ENCODE measurements at places on chromosomes 16 and 17. TPM values are rescaled to one million over a fixed set of nuclear protein-coding genes. Genes with fewer than 3 reads are reported as not detected.
A peak's percentile ranks its signal among the peaks of the same experiment; 100 is the strongest.

VPS35 gene
- 86.8 TPM for total RNA-seq

NPIPA3 gene
- not detected for total RNA-seq

CCL1 gene
- total RNA-seq: 4.8 TPM

KRT31 gene
- not detected for total RNA-seq

TEX19 gene
- total RNA-seq: not detected

GRCh38 chr16:68229431-68230175 lies 6.3 kb downstream of the ESRP2 start:
- H3K27me3 ChIP-seq: peaks cover under 1% of the 10 kb centered on the region
- peaks cover 37% of the 10 kb centered on the region for H3K4me1 ChIP-seq
- H3K27ac ChIP-seq: no peak overlapping the region
- peaks cover 43% of the 10 kb centered on the region for H3K36me3 ChIP-seq
- no peak for DNase-seq

- H3K4me3 ChIP-seq: no peak overlapping the region
- no peaks in the 10 kb centered on the region for H3K27me3 ChIP-seq
- no peaks in the 10 kb centered on the region for H3K4me1 ChIP-seq
Measured at GRCh38 chr16:14398014-14398717, 231.9 kb downstream of the PARN start.

- no peaks in the 10 kb centered on the region for H3K36me3 ChIP-seq
- H3K27ac ChIP-seq: no peak overlapping the region
- DNase-seq: no peak
- peaks cover 8% of the 10 kb centered on the region for H3K27me3 ChIP-seq
- peaks cover 36% of the 10 kb centered on the region for H3K4me1 ChIP-seq
Measured at GRCh38 chr17:1203967-1204291, 24.1 kb upstream of the ABR start.

DNA sequence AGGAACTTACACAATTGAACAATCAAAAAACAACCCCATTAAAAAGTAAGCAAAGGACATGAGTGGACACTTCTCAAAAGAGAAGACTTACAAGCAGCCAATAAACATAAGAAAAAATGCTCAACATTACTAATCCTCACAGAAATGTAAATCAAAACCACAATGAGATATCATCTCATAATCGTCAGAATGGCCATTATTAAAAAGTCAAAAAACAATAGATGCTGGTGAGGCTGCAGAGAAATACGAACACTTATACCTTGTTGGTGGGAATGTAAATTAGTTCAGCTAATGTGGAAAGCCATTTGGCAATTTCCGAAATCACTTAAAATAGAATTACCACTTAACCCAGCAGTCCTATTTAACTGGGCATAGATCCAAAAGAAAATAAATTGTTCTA lies 301.9 kb upstream of the KCNJ16 start:
- H3K27me3 ChIP-seq: no peaks in the 10 kb centered on the region
- H3K36me3 ChIP-seq: no peaks in the 10 kb centered on the region
- no peaks in the 10 kb centered on the region for H3K4me1 ChIP-seq
- no peak overlapping the region for H3K27ac ChIP-seq
- no peak overlapping the region for H3K4me3 ChIP-seq
- no peak for DNase-seq

GRCh38 chr16:47213761-47214440 lies 70.2 kb upstream of the NETO2 start:
- H3K27ac ChIP-seq: no peak overlapping the region
- H3K36me3 ChIP-seq: peaks cover 14% of the 10 kb centered on the region
- H3K27me3 ChIP-seq: no peaks in the 10 kb centered on the region
- peaks cover 3% of the 10 kb centered on the region for H3K4me1 ChIP-seq
- H3K4me3 ChIP-seq: no peak overlapping the region
- DNase-seq: no peak

DNA sequence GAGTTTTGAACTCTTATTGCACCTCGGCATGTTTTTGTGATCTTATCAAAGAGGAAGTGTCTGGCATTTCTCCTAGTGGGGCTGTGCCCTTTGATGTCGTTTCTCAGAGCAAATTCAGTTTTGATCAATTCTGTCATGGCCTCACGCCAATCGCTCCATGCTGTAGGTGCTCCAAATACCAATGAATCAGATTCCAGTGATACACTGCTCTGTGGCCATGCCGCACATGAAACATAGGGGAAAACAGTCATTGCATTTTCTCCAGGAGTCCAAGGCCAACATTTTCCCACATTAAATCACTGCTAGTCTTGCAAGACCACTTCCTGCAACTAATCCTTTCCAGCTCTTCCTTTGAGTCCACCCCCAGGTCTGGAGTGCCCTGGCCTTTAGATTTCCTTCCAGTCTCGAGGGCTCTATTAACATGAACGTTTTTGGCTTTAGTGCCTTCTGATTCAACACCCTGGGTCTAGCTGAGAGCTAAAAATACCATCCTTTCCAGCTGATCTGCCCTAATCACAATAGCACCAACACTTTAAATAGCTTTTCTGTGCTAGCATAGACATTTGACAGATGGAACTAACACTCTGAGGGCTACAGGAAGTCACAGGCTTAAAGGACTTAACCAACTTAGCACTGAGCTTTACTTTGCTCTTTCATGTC lies 18.2 kb upstream of the RASL10B start:
- H3K4me1 ChIP-seq: peaks cover 10% of the 10 kb centered on the region
- no peak for DNase-seq
- no peak overlapping the region for H3K4me3 ChIP-seq
- no peak overlapping the region for H3K27ac ChIP-seq
- no peaks in the 10 kb centered on the region for H3K27me3 ChIP-seq

GRCh38 chr17:32275060-32276042 lies 9.7 kb downstream of the RHBDL3 start:
- no peak overlapping the region for H3K4me3 ChIP-seq
- no peak for DNase-seq
- peaks cover 16% of the 10 kb centered on the region for H3K27me3 ChIP-seq

DNA sequence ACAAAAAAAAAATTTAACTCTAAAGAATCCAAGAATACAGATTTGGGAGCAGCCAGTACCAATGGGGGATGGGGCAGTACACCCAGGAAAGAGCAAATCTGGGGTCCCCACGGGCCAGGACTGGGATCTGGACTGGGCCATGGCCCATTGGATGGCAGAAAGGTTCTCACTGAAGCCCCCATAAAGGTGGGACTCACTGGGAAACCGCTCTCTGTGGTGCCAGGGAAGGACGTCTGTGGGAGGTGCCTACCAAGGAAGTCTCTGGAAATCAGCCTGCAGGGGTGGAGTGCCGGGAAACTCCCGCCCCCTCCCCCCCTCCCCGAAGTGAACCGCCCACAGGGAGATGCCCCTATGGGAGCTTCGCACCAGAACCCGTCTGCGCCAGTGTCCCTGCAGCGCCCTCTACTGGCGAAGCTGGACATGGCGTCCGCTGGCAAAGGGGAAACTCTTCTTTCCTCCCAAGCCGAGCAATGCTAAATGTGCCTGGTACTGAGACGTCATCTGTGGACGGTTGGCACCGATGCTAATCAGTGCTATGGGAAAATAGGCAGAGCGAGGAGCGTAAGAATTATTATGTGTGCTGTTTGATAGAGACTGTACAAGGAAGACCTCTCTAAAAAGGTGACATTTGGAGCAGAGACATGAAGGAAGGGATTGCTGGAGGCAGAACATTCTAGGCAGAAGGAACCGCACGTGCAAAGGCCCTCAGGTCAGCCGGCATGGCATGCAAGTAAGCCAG lies 671.1 kb downstream of the WWOX start:
- peaks cover 19% of the 10 kb centered on the region for H3K36me3 ChIP-seq
- peak overlapping the region; percentile 29 for H3K27ac ChIP-seq
- DNase-seq: peak; percentile 88
- H3K4me3 ChIP-seq: no peak overlapping the region
- H3K4me1 ChIP-seq: peaks cover 74% of the 10 kb centered on the region

- no peak overlapping the region for H3K27ac ChIP-seq
- DNase-seq: peak; percentile 25
- H3K4me3 ChIP-seq: peak overlapping the region; percentile 52
- H3K36me3 ChIP-seq: peaks cover 13% of the 10 kb centered on the region
Measured at GRCh38 chr16:4537376-4538343, 913 bp downstream of the CDIP1 start.

DNA sequence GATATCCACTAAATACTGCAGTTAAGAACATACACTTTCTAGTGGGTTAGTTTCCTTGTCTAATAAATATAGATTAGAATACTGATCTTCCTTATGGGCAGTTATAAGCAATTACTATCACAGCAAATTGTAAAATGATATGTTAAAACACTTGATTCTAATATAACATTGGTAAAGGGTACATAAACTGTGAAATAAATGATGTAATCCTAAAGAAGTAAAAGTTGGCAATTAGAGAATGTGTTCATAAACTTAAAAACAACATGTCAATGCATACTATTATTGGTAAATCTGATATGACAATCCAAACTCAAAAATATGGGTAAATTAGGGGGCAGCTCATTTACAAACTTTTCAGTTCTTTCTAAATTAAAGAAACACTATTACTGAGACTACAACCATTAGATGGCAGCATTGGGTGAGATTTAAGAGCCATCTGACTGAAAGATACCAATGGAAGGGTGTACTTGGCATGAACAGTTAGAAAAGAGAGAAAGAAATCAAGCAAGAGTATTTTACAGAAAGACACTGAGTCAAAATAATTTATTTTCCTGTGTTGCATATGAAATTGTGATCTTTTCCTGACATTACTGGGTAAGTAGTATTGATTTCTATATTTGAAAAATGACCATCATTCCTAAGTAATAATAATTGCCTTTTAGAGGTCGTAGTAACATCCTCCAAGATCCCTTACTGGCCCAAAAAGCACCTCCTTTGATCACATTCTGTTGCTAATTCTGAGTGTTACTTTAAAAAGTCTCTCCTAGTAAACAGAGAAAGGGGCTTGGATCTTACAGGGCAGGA lies 119.6 kb downstream of the SPAG9 start:
- no peak for DNase-seq
- H3K36me3 ChIP-seq: peaks cover 34% of the 10 kb centered on the region
- H3K27ac ChIP-seq: no peak overlapping the region
- H3K4me1 ChIP-seq: no peaks in the 10 kb centered on the region
- H3K27me3 ChIP-seq: no peaks in the 10 kb centered on the region
- H3K4me3 ChIP-seq: no peak overlapping the region

DNA sequence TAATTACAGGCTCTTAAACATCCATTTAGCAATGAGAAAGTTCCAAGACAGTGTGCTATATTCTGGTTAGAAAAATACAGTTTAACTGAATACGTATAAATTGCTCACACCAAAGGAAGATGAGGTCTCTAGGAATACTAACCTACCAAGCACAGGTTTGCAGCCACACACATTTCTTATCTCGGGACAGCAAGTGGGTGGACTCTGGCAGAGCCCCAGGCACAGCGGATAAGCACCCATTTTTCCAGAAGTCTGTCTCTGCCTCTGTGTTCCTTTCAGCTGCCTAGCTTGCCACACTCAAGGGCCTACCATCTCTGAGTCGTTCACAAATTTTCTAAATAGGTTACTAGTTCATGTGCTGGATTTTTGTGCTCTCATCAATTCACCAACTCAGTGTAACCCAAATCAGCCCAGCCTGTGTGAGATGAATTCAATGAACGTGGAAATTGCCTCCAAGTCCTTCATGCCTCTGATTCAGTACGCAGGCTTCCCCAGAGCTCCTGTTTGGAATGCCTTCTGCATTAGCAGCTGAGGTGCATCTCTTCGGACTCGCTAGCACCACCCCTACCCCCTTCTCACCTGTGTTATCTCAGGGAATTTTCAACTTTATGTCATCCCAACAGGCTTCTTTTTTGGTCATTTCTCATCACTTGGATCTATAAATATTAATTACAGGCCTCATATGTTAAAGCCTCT lies 581.0 kb upstream of the CDH11 start:
- no peak overlapping the region for H3K4me3 ChIP-seq
- H3K27ac ChIP-seq: no peak overlapping the region
- no peaks in the 10 kb centered on the region for H3K27me3 ChIP-seq
- no peaks in the 10 kb centered on the region for H3K36me3 ChIP-seq
- H3K4me1 ChIP-seq: no peaks in the 10 kb centered on the region

DNA sequence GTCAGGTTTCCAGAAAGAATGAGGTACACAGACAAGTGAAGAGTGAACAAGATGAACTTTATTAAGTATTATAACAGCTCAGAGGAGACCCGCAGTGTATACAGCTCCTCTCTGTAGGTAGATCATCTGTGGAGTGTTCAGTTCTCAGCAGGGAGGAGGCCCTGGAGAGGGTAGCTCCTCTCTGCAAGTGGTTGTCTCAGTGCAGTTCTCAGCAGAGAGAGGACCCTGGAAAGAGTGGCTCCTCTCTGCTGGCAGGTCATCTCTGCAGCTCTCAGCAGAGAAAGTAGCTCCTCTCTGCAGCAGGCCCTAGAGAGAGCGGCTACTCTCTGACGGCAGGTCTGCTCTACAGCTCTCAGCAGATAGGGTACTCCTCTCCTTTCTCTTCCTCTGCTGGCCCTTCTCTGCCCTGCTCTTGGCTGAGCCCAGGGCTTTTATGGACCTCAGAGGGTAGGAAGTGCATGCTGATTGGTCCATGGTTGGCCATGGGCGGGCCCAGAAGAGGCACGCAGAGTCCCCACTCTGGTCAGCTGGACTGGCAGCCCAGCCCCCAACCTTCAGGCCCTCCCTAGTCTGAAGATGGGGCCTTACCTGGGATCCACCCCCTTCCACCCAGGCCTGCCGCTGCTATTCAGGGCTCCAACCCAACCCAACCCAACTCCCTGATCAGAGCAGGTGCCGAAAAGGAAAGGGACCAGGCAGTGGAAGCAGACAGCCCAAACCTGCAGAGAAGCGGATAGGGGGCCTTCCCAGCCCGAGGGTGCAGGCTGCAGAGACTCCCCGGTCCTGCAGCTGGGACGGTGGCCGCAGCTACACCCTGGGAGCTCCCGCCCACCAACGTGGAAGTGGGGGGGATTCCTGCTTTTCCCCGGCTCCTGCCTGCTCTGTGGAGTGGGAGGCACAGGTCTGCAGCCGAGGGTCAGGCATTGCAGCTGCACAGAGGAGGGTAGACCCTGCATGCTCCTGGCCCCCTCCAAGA lies 18.5 kb upstream of the DNAJA2 start:
- peaks cover 2% of the 10 kb centered on the region for H3K27me3 ChIP-seq
- H3K4me1 ChIP-seq: peaks cover 1% of the 10 kb centered on the region
- DNase-seq: no peak
- no peak overlapping the region for H3K27ac ChIP-seq
- H3K36me3 ChIP-seq: no peaks in the 10 kb centered on the region
- no peak overlapping the region for H3K4me3 ChIP-seq

GRCh38 chr16:26118575-26118974 lies 426.8 kb downstream of the HS3ST4 start:
- no peaks in the 10 kb centered on the region for H3K27me3 ChIP-seq
- H3K36me3 ChIP-seq: no peaks in the 10 kb centered on the region
- H3K4me1 ChIP-seq: no peaks in the 10 kb centered on the region
- H3K27ac ChIP-seq: no peak overlapping the region
- no peak for DNase-seq

DNA sequence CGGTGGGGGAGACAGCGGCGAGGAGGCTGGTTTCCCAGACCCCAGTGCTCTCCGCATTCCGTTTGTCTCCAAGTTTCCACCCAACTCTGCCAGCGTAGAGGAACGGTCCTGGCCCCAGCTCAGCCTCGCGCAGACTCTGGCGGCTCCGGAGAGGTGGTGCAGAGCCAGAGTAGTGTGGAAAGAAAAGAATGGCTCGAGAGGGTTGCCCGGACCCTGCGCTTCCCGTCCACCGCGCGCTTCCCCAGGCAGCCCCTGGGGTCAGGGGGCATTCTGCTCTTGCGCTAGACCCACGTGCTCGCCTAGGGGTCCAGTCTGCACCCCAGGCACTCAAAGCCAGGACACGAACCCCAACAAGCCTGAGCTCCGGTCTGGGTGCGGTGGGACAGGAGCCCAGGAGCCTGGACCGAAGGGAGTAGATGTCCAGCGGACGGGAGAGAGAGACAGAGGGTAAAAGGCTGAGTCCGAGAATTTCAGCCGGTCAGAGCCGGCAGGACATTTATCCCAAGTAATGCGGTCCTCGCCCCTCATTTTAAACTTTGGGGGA lies 3.8 kb downstream of the PMP22 start:
- H3K36me3 ChIP-seq: no peaks in the 10 kb centered on the region
- no peak overlapping the region for H3K27ac ChIP-seq
- DNase-seq: no peak
- peak overlapping the region; percentile 7 for H3K4me3 ChIP-seq
- peaks cover 63% of the 10 kb centered on the region for H3K27me3 ChIP-seq

All from activated CD4-positive, alpha-beta memory T cell treated with anti-CD3 and anti-CD28 coated beads, Interleukin-2, amount 10 ng/mL, durations not matched to agents 7 days and 5 days (primary cell).